ENCODE measurements at places on chromosomes 13 and 19. TPM values are rescaled to one million over a fixed set of nuclear protein-coding genes. Genes with fewer than 3 reads are reported as not detected.

The F2RL3 gene
- 0.03 TPM for total RNA-seq

The KLK11 gene
- total RNA-seq: not detected

The CFAP97D2 gene
- total RNA-seq: not detected

The SERP2 gene
- total RNA-seq: 8.1 TPM

The KL gene
- total RNA-seq: not detected

- DNase-seq: peak; percentile 77
These were observed 313.1 kb upstream of the MAB21L1 start for GRCh38 chr13:35789335-35790165.

The GPR12 gene
- not detected for total RNA-seq

DNA sequence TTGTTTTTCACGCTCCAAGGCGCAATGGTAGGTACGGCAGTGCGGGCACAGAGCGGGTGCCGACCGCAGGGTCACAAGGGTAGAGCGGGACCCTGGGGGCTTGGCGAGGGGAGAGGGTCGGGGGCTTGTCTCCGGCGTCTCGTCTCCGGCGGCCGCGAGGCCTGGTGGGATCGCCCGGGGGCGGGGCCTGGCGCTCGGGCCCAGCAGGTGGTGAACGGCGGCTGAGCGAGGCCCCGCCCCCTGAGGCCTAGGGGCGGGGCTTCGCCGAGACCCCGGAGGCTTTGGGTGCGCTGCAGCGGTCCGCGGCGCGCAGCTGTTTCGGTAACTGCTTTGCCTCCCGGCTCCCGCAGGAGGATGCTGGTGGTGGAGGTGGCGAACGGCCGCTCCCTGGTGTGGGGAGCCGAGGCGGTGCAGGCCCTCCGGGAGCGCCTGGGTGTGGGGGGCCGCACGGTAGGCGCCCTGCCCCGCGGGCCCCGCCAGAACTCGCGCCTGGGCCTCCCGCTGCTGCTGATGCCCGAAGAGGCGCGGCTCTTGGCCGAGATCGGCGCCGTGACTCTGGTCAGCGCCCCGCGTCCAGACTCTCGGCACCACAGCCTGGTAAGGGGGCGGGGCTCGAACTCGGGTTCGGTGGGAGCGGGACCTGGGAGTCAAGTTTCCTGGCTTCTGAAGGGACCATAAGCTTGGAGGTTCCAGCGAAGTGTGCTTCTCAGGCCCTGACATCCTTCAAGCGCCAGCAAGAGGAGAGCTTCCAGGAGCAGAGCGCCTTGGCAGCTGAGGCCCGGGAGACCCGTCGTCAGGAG is at the start of gene TSEN34:
Gene TSEN34 (plus strand): TSS at position 298 of the 800 bp plus-strand sequence. CDS start 57 bp downstream, at position 355.
- peak; percentile 92 for DNase-seq

- no peak for DNase-seq
These were observed 92.3 kb downstream of the COL4A1 start for GRCh38 chr13:110214637-110215036.

DNA sequence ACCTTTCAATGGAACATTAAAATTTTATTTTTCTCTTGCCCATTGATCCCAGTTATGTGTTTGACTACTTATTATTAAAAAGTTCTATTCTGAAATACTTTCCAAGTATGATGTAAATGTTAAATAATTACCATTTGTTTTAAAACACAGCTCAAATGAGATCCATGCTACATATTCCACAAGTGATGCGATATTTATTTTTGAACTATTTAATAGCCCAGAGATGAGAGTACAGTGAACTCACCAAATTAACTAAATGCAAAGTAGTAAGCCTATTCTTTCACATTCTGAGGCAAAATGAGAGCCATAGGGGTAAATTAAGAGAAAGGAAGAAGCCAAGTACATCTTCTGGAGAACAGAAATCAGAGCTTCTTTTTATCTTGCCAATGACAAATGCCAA is 1.2 kb upstream of the DCLK1 start:
- DNase-seq: no peak

DNA sequence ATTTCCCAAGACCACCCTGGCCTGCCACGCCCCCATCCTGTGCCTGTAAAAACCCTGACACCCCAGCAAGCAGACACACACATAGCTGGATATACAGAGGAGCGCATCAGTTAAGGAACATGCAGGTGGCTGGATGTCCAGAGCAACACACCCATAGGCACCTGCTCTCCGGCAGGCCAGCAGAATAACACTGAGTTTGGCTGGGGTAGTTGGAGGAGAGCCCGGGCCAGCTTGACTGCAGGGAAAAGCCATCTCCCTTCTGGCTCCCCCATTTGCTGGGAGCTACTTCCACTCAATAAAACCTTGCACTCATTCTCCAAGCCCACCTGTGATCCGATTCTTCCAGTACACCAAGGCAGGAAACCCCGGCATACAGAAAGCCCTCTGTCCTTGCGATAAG is 8.9 kb downstream of the RASL11A start:
- DNase-seq: no peak

The MIR17HG gene
- total RNA-seq: 53.4 TPM

The CEACAM4 gene
- total RNA-seq: not detected

DNA sequence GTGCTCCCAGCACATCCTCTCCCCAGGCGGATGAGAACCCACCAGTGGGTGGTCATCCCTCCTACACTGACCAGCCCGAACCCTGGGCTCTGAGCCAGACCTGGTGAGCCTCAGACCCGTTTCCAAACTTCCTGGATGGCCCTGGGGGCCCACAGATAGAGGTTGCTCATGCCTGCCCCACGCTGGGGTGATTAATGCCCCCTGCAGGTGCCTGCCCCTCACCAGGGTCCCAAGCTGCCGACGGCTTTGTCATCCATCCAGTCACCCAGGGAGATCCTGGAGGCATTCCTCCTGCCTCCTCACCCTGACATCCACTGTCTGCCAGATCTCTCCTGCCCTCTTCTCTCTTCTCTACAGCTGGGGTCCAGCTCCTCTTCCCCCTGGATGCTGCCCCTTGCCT is 28.4 kb upstream of the PLA2G4C start:
- DNase-seq: no peak

GRCh38 chr13:98428256-98428966 is 148.5 kb downstream of the STK24 start:
- DNase-seq: no peak

DNA sequence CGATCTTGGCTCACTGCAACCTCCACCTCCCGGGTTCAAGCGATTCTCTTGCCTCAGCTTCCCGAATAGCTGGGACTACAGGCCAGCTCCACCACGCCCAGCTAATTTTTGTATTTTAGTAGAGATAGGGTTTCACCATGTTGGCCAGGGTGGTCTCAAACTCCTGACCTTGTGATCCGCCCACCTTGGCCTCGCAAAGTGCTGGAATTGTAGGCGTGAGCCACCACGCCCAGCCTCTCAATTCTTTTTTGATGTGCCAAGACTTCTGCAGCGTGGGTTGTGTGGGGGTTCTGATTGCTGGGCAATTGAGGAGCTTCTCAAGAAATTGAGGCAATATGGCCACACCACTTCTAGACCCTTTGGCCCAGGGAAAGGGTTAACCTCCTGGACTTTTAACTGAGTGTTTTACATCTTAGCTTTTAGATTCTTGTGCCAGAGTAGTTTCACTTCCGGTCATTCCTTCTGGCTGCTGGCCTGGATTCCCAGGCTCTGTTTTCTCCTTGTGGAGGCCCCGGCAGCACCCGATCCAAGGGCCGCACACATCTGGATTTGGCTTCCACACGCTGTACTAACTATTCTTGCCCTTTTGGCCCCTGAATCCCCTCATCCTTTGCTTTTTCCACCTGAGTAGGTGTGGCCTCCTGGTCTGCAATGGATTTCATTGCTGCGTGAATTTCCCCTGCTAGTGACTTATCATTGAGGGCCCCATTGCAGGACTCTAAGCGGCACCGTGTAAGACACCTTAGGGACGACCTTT is 14.7 kb downstream of the SMARCA4 start:
- DNase-seq: no peak

DNA sequence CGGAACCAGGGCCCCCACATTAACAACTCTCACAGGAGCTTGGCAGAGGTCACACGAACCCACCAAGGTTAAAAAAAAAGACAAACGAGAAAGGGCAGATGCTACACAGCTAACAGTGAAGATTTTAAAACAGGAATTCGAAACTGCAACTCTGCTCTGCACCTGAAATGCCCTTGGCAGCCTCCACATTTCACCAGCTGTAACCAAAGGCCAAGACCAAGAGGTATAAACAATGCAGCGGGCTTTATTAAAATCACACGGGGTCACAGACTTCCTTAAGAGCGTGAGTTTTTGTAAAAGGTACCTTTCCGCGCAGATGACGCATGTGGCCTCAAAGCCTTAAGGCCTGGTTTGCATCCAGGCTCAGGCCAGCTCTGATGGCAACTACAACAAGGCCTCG is 88.2 kb downstream of the STK24 start:
- no peak for DNase-seq

The COPE gene
- 95.2 TPM for total RNA-seq

DNA sequence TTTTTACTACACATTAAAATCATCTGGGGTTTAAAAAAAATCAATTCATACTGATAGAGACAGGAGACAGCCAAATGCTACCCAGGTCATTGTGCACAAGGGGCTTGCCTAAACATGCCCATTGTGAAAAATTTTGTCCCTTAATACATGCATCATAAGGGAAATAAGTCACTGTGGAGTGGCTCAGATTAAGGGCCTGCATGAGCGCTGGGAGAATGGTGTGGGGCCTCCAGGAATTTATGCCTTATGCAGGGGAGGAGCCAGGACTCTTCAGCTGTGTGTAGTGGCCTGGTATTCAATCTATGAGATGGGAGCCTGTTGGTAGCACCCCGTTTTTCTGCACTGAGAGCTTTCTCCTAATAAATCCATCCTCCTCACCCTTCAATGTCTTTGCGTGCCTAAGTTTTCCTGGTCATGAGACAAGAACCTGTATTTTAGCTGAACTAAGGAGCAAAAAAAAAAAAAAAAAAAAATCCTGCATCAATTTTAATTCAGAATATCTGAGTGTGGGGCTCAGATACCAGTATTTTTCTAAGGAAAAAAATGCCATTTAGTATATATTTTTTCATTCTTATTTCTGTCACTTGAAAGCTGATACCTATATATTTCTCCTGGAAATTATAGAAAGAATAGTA is 997.6 kb upstream of the ATXN8OS start:
- peak; percentile 15 for DNase-seq

DNA sequence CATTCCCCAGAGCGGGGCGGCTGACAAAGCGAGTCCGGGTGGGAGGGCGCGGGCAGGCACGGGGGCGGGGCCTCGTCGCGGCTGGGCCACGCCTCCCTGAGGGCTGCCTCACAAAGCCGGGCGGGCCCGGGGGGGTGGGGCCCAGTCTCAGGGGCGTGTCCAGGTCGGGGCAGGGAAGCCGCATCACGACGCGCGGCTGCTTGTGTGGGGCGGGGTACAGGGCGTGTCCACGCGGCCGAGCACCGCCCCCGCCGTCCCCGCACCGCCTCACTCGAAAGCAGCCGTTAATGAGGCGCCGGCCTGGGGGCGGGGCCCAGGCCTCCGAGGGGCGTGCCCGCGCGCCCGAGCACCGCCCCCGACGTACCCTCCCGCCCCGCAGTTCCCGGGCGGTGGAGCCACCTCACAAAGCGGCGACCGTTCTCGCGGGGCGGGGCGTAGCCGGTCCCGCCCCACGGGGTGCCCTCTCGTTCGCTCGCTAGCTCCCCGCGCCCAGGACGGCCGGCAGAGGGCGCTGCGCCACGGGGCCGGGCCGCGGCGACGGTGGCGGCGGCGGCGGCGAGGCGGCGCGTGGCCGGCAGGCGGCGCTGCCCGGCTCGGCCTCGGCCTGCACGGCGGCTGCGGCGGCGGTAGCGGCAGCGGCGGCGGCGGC is at the start of gene CARM1:
Gene CARM1 (plus strand): TSS at position 599 of the 649 bp plus-strand sequence. CDS start 150 bp downstream, outside the sequence.
- peak; percentile 98 for DNase-seq

DNA sequence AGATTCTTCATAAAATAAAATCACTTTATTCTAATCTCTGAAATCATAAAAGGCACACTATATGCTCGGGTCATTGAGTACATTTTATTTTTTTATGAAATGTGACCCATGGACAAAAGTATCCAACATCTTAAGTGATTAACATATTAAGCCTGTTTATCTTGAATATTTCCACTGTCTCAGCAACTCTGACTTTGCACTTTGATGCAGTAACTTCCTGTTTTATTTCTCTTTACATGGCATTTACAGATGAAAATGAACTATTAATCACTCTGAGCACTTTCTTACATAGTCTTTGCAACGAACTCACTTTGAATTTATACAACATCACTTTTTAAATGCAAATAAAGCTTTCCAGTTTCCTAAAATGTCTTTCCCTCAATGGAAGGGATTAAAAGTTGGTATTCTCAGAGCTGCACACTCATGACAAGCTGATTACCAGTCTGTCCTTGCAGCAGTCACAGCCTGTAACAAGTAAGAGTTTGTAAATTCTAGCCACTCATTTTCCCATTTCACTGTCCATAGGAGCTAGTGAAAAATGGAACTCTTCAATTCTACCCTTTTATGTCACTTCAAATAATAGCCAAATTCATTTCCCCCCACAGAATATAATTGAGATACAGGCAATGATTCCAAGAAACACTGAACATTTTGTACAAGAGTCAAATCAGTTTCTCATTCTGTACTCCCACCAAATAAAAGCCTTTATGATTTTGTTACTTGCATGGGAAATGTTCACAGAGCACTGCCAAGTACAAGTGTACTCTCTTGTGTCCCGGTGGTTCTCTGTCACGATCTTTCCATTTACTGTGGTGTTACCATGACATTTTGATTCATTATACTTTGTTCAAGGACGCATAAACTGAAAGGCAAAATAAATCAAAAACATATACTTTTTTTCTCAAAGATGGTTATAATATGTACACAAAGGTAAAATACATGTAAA is 1968.9 kb downstream of the PCDH9 start:
- no peak for DNase-seq

The ZNF835 gene
- total RNA-seq: not detected

The CEACAM20 gene
- not detected for total RNA-seq

DNA sequence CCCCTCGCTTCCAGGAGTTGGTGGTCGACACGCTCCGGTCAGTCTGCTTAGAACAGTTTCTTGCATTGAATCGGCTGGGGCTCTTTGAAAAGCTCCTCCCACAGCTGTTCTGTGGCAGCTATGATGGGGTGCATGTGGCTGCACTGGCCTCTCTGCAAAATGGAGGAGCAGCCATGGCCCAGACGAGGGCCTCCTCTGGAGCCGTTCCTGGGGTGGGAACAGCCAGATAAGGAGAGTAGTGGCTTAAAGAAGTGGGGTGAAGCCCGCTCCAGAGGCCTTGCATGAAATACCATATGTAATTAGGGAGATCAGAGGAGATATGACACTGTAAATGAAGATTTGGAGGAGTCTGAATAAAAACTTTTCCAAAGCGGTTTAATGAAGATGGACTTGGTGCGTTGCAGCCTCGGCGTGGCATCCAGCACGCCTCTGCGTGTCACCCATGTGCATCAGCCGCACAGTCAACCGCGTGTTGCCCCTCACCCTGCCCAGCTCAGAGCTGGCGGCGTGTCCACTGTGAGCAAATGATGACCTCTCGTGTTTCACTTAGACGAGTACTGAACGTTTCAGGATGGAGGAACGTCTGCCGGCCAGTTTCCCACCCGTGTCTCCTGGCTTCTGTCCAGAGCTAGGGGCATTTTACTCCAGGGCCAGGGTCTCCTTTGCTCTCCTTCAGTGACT is 199.2 kb downstream of the TEX29 start:
- DNase-seq: no peak

DNA sequence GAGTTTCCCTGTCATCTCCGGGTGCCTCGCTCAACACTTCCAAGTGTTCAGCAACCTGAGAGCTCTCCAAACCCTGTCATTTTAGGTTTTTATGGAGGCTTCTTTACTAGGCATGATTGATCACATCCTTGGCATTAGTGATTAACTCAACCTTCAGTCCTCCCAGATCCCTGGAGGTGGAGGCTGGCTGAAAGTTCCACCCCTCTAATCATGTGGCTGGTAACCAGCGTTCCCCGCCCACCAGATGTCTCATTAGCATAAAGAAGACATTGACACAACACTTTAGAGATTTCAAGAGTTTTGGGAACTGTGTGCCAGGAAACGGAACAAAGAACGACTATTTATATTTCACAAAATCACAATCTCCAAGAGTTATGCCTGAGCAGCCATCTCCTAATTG is 71.1 kb upstream of the RGCC start:
- DNase-seq: no peak

GRCh38 chr13:19764237-19764636 is 18.5 kb downstream of the PSPC1 start:
- no peak for DNase-seq

Measured in neural progenitor cell (in vitro differentiated cells).